Progenitor cell of endocrine pancreas (in vitro differentiated cells): ENCODE measurements at places on chromosomes 3 and 15. TPM values are rescaled to one million over a fixed set of nuclear protein-coding genes. Genes with fewer than 3 reads are reported as not detected.

DNA sequence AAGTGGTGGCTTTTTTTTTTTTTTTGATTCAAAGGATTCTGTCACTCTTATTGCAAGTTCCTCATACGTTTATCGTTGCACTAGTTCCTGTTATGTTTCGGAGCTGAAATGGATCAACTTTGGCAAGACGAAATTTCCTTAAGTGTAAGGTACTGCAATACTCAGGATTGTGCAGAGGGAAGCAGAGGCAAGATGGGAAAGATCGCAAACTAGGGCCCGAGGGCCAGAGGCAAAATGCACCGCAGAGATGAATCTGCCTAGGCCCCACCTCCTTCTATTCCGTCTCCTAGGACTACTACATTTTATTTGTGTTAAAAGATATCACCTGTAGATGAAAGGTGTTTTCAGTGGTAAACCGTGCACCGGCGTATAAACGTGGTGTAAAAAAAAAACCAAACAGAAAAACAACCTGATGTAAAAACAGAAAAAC lies 331 bp downstream of the RNU6-1 start:
- no peak for DNase-seq
- H3K27me3 ChIP-seq = peaks cover 43% of the 10 kb centered on the region
- peak overlapping the region; percentile 93 for H3K4me3 ChIP-seq
- H3K27ac ChIP-seq = peak overlapping the region; percentile 100

GRCh38 chr3:141368062-141368924 lies at the start of gene ZBTB38:
Gene ZBTB38 (plus strand): TSS chr3:141368504. CDS start chr3:141442389, 73,885 bp downstream.
- peak within 1 kb of the TSS; percentile 99 for H3K27ac ChIP-seq
- H3K36me3 ChIP-seq = peaks cover 1% of the 10 kb centered on the region
- H3K4me3 ChIP-seq = peak within 1 kb of the TSS; percentile 57
- H3K4me1 ChIP-seq = peaks cover 34% of the 10 kb centered on the region
- peak; percentile 54 for DNase-seq
- H3K27me3 ChIP-seq = no peaks in the 10 kb centered on the region

DNA sequence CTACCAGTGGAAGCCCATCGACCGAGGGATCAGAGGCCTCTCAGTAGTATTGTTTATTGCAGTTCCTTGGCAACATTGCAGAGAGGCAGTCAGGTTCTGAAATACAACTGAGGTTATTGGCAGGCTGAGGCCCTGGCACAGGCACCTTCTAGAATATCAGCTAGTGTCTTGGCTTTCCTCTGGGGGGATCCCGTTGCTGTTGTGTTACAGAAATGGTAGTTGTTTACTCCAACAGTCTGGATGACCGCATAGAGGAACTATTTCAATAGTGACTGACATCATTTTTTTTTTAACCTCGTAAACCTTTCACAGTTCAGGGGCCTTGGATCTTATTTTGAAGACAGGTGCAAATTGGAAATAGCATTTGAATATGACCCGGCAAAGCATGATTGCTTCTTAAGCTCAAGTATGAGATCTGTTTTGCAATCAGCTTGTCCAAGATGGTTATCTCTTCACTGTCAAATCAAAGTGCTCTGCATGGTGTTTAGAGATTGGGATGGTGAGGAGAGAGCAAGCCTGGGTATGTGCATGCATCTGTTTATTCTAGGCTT lies 63.9 kb downstream of the PGPEP1L start:
- peaks cover 6% of the 10 kb centered on the region for H3K4me1 ChIP-seq
- DNase-seq = no peak
- H3K27ac ChIP-seq = peak overlapping the region; percentile 80
- H3K4me3 ChIP-seq = no peak overlapping the region
- H3K27me3 ChIP-seq = no peaks in the 10 kb centered on the region
- H3K36me3 ChIP-seq = peaks cover 21% of the 10 kb centered on the region

The TICRR gene
- total RNA-seq = 13.9 and 14.7 TPM in 2 replicates

The ACSBG1 gene
- total RNA-seq = 0.18 TPM in 1 of 2 replicates, not detected in the other

The WNT5A gene
- total RNA-seq = 5.5 and 13.8 TPM in 2 replicates

GRCh38 chr3:46883054-46883829 lies 5.7 kb downstream of the PTH1R start:
- H3K4me1 ChIP-seq = peaks cover 3% of the 10 kb centered on the region
- no peaks in the 10 kb centered on the region for H3K36me3 ChIP-seq
- DNase-seq = peak; percentile 22
- H3K4me3 ChIP-seq = peak overlapping the region; percentile 70
- peaks cover 80% of the 10 kb centered on the region for H3K27me3 ChIP-seq
- no peak overlapping the region for H3K27ac ChIP-seq

- H3K4me1 ChIP-seq = peaks cover 3% of the 10 kb centered on the region
- no peak overlapping the region for H3K27ac ChIP-seq
- H3K36me3 ChIP-seq = no peaks in the 10 kb centered on the region
- no peak for DNase-seq
Measured at GRCh38 chr3:174620138-174620537, 239.0 kb upstream of the NAALADL2 start.

The TMEM207 gene
- total RNA-seq = 0.27 TPM in 1 of 2 replicates, not detected in the other

DNA sequence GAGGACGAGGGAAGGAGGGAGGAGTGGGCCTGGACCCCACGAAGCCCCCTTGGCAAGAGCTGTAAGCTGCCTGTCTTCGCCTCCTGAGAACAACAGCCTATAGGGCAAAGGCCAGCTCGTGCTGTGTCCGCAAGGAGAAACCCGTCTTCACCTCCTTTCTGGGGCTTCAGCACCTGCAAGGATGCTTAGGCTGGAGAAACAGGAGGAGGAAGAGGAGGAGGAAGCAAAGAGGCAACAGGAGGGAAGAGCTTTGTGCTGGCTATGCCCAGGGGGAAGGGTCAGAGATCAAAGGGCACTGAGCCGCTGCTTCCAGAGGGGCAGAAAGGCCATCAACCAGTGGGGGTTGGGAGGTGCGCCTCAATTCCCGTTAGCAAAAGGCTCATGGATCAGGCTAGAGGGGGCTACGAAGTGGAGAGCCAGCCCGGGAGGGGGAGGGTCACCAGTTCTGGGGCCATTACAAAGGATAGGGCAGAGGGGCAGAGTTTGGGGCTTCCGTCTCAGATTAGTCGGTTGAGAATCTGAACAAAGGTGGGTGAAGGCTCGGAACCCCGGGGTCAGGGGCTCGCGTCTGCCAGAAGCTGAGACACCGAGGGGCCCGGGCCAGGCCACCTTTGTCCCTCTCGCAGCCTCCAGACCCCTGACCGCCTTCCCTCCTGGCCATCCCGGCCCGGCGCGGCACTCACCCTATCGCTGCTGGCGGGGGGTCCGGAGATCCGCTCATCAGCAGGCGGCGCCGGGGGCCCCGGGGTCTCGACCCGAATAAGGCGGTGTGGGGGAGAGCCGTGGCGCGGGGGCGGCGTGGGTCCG lies 792 bp downstream of the SHF start:
- peaks cover 14% of the 10 kb centered on the region for H3K27me3 ChIP-seq
- peak overlapping the region; percentile 88 for H3K27ac ChIP-seq
- H3K36me3 ChIP-seq = peaks cover 3% of the 10 kb centered on the region
- H3K4me1 ChIP-seq = peaks cover 48% of the 10 kb centered on the region

GRCh38 chr3:115758076-115758763 lies 134.9 kb downstream of the GAP43 start:
- peaks cover 25% of the 10 kb centered on the region for H3K27me3 ChIP-seq
- no peak overlapping the region for H3K27ac ChIP-seq
- H3K4me1 ChIP-seq = peaks cover 10% of the 10 kb centered on the region
- no peak for DNase-seq
- no peaks in the 10 kb centered on the region for H3K36me3 ChIP-seq

The FOXL2NB gene
- not detected in 2 replicates for total RNA-seq

GRCh38 chr3:73787620-73788019 lies 162.9 kb upstream of the PDZRN3 start:
- H3K4me3 ChIP-seq = no peak overlapping the region
- H3K36me3 ChIP-seq = no peaks in the 10 kb centered on the region
- no peak overlapping the region for H3K27ac ChIP-seq
- no peak for DNase-seq
- H3K27me3 ChIP-seq = peaks cover 17% of the 10 kb centered on the region

- no peak overlapping the region for H3K4me3 ChIP-seq
- H3K27ac ChIP-seq = no peak overlapping the region
- peaks cover 10% of the 10 kb centered on the region for H3K4me1 ChIP-seq
- no peak for DNase-seq
Measured at GRCh38 chr3:178436773-178437172, 99.5 kb upstream of the KCNMB2 start.

The KLHL40 gene
- not detected in 2 replicates for total RNA-seq

The FBXO40 gene
- total RNA-seq = not detected in 2 replicates
